AG08396 (cell line): ENCODE measurements at places on chromosomes 12 and 14.
A peak's percentile ranks its signal among the peaks of the same experiment; 100 is the strongest.

DNA sequence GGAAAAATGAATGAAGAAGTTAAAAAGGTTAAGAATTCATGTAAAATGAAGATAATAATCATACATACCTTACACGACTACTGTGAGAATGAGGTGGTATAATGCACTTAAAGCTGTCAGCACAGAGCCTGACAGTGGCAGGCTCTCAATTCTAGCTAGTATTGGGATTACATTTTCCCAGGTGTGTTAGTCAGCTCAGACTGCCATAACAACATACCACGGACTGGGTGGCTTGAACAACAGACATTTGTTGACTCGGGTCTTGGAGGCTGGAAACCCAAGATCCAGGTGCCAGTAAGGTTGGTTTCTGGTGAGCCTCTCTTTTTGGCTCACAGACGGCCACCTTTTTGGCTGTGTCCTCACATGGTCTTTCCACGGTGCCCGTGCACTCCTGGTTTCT lies 167.8 kb downstream of the CHST11 start:
- no peak for DNase-seq

- DNase-seq = no peak
These were observed 663 bp downstream of the WASHC3 start for GRCh38 chr12:102061096-102061559.

DNA sequence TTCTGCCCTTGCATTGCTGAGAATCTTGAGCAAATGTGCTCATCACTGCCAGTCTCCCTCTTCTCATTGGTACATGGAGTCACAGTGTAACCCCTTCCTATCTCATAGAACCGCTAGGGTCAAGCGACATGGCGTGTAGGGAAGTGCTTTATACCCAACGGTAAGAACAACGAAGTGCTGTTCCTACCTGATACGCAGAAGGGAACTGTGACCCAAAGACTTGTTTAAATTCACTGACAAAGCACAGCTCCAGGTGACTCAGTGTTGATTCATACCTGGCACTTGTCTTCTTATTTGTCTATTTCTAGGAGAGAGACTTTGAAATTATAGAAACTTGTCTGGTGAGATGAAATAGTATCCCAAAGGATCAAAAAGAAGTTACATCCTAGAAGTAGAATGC lies 53.7 kb downstream of the FBXL14 start:
- no peak for DNase-seq

DNA sequence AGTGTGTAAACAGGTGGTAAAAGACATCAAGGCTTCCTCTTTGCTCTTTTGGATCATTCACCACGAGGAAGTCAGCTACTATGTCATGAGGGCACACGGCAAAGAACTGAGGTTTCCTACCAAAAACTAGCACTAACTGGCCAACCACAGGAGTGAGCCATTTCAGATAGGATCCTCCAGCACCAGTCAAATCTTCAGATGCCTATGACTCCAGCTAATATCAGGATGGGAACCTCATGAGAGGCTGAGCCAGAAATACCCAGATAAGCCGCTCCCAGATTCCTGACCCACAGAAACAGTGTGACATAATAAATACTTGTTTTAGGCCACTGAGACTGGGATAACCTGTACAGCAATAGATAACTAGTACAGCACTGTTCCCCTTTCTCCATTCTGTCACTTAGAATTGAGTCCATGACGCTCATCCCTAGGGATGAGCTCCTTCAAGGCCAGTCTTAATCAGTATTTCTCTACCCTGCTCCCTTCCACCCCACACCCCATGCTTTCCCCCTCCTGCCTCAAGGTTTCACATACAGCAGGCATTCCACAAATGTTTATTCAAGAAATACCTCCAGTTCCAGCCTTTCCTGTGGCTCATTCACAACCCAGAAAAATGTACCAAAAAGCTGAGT lies 68.4 kb downstream of the PPM1H start:
- peak; percentile 61 for DNase-seq

DNA sequence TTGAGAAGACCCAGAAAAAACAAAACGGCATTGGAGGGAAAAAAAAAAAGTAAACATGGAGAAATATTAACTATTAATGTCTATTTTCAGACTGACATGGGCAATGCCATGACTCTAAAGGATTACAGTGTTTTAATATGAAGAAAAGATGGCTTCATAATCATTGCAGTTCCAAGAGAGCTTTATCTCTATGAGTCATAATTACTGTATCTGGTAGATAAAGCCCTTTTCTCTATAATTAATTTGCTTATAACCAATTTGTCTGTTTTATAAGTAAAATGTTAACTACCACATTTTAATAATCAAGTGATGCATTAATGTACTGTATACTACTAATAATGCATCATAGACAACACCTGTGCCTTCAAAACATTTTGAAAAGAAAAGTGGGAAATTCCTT lies 59.7 kb downstream of the CLIP1 start:
- peak; percentile 17 for DNase-seq

- DNase-seq = no peak
These were observed 53.7 kb downstream of the CCDC88C start for GRCh38 chr14:91363776-91364523.

DNA sequence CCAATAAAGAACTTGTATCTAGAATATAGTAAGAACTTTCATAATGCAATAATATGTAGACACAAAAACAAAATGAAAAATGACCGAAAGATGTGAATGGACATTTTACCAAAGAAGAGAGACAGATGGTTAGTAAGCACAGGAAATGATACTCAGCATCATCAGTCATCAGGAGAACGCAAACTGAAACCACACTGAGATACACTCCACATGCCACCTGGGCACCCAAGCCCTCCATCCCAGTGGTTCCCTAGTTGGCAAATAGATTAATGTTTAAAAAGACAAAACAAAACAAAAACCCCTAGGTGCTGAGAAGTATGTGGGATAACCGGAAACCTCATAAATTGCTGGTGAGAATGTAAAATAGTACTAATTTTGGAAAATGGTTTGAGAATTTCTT lies 26.8 kb upstream of the VPS33A start:
- no peak for DNase-seq

DNA sequence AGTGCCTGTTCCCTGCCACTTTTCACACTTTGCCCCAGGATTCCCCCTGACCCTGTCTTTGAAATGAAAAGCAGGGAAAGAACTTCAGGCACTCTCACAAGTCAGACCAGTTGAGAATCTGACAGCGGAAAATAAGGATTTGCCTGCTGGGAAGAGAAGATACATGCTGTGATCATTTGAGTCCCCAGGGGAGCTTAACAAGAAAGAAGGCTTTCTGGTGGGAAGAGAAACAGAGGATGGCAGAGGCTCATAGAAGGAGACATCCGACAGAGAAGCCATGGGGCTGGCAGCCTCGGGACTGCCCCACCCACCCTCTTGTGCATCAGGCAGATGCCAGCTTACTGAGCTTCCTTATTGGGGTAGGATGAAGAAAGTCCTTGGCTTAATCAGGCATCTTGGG lies 11.9 kb downstream of the TTC9 start:
- DNase-seq = no peak

- DNase-seq = no peak
These were observed 10.1 kb downstream of the L2HGDH start for GRCh38 chr14:50301914-50302313.

- no peak for DNase-seq
These were observed 59.5 kb downstream of the IFNG-AS1 start for GRCh38 chr12:68048648-68049297.

DNA sequence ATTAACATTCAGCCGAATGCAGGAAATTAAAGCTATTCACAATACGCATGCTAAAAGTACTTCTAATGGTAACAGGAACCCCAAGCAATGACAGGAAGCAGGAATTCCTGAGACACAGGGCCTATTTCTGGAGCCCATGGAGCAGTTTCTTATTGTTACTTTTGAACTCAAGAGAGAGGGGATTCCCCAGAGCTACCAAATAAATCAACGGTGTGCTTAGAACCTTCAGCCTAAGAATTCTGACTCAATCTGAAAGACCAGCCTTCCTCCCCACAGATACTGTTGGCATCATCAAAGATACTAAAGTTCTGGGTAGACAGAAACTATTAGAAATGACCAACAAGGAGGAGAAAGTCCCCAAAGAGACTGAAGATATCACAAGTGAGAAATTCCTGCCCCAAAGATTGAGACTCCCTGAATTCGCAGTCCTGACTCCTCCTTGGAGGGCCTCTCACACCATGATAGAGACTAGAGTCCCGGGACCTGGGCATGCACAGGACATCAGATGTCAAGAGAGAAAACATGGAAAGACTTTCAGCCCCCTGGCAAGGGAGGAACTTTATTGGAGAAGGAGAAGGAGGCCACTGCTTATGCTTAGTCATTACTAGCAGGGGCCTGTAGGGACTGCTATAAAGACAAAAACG lies 32.7 kb downstream of the RTRAF start:
- DNase-seq = no peak
